Activated CD8-positive, alpha-beta memory T cell treated with anti-CD3 and anti-CD28 coated beads for 24 hours (primary cell): ENCODE measurements at places on chromosomes 3 and 15.

DNA sequence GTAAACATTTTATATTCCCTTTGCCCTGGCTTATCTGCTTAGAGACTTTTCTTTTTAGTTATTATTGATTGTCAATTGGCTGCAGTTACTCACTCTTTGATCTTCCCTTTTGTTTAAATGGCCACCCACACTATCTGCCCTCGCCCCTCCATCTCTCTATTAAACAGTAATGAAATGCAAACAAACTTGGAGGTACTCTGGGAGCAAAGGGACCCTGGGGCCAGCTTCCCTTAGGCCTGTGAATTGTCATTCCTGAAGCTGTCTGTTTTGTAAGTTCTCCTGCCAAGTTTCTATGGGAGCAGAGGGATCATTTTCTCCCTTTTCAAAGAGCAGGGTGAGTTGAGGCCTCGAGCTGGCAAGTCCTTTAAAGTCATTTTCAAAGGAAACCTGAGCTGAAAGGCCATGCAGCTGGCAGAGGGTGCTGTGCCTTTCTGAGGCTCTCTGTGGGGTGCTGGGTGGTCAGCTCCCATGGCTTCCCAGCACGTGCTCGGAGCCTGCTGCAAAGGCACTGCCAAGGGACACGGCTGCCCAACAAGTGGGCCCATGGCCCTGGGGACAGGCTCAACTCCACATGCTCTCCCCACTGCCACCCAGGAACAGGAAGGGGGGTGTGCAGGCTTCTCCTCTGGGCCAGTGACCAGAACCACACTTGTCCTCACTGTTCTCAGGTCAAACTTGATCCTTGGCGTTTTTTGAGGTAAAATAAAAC lies 17.4 kb upstream of the RTP2 start:
- no peak for DNase-seq

- DNase-seq = no peak
Observed at GRCh38 chr15:49758456-49758855, 137.6 kb downstream of the DTWD1 start.

DNA sequence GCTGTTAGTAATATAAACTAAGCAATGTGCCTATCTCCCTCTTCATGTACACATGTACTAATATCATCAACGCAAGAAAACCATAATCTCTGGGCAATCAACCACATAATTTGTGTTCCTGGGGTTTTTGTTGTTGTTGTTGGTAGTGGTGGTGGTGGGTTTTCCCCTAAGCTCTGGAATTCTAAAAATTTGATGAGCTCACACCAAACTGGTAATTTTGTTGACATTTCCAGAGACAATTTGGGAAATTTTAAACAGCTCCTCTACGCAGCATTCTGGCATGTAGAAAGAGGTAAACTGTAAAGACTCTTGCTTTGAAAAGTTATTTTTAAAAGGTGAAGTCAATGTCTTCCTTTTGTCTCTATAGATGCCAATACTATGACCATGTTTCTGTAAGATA lies 126.7 kb downstream of the IGSF11 start:
- no peak for DNase-seq

GRCh38 chr3:147351301-147351700 lies 55.0 kb downstream of the ZIC4 start:
- no peak for DNase-seq

DNA sequence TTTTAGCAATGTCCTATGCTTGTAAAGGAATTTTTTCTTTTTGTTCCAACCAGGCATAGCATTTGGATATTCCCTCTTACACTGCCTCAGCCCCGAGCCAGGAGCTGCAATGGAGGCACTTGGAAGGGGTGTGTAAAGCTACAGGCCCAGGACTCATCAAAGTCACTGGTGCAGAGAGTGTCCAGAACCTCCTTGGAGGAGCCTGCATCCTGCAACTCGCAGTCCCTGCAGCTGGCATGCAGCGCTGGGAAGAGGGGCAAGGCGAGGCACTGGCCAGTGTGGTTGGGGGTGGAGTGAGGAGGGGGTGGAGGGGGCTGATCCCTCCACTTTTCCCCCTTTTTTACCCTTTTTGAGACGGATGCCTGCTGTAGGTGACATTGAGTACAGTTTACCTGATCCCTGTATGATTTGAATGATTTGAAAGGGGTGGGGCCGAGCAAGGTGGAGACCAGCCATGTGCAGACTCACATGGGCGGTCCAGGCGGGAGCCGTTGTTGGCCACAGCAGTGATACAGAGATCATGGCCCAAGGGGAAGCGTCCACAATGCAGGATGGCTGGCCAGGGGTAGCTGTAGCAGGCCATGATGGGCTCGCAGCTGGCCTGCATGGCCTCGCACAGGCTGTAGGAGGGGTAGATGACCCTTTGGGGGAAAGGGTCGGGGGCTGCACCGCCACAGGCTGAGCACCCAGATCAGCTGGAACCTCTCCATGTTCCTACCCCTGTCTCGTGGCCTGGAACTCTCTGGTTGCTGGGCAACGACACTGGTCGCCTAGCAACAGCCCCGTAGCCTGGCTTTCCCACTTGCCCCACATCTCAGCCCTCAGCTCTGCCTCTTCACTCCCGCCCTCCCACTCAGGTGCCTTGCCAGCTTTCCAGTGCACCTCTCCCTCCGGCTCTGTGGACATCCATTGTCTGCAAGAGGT lies 7.9 kb downstream of the P4HTM start:
- no peak for DNase-seq

DNA sequence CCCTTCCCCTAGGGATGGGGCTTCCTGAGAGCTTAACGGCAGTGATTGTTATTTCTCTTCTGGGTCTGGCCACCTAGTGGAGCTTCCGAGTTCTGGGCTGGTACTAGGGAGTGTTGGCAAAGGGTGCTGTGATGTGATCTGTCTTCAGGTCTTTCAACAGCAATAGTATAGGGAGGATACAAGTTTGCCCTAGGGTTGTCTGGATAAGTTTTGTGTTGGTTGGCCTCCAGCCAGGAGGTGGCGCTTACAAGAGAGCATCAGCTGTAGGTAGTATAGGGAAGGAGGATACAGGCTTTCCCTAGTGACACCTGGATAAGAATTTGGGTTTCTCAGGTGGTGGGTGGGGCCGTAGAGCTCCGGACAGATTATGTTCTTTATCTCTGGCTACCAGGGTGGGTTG lies 19.2 kb upstream of the CPOX start:
- no peak for DNase-seq

GRCh38 chr3:63791974-63792373 lies 27.1 kb upstream of the C3orf49 start:
- DNase-seq = no peak

GRCh38 chr3:88912294-88912877 lies 195.0 kb upstream of the EPHA3 start:
- no peak for DNase-seq

DNA sequence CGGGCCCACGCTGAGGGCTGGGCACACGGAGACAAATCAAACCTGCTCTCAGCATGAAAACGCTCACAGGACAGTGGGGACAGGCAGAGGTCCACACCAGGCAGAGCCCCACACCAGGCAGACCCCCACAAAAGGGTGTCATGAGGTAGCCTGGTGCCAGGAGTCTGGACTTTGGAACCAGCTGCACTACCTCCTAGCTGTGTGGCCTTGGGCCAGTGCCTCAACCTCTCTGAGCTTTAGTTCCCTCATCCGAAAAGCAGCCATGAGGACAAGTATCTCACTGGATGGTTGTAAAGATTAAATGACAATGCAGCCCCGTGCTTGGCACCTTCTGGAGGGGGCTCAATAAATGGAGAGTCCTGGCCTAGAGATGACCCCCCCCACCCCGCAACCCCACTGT lies 16.5 kb upstream of the CRABP1 start:
- no peak for DNase-seq

DNA sequence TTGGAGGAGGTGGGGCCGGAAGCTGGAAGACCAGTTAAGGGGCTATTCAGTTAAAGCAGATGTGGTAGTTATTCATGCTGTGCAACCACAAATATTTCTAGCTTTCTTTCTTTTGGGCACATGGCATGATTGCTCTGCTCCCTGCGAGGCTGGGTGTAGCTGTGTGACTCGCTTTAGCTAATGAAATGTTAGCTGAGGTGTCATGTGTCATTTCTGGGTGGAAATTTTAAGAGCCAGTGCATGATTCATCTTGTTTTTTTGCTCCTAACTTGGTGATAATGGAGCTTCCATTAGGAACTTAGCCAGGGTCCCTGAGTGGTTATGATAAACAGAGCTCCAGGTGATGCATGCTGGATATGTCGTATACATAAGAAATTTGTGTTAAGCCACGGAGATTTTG lies 300.6 kb downstream of the SATB1 start:
- DNase-seq = no peak

- DNase-seq = no peak
Observed at GRCh38 chr3:73018790-73019441, 22.3 kb downstream of the PPP4R2 start.

DNA sequence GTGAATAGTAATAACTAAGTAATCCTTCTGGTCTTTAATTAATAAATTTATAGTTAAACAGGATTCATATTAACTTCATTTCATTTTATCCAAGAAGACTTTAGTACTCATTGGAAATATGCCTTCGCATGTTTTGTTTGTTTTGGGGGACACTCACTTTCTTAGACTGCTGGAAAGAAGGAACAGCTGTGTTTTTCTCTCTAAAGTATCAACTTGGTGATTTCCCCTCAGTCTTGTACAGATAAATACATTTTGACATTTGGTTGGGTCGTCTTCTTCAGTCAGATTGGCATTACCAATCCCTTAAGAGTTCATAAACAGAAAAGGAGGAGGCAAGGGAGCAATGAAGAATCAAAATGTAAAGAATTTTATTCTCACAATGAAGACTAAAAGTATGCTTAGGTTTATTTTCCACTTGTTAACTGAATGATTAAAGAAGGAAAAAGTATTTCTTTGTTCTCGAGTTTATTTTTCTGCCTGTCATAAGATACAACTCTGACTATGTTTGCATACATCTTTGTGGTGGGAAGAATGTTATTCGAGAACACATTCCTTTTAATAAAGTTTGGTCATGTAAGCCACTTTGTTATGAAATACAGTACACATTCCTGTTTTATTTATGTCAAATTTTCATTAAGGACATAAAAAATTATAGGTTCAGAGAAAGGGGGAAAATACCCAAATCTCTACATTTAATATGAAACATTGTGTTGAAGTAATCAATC lies 140.2 kb downstream of the GMNC start:
- no peak for DNase-seq

DNA sequence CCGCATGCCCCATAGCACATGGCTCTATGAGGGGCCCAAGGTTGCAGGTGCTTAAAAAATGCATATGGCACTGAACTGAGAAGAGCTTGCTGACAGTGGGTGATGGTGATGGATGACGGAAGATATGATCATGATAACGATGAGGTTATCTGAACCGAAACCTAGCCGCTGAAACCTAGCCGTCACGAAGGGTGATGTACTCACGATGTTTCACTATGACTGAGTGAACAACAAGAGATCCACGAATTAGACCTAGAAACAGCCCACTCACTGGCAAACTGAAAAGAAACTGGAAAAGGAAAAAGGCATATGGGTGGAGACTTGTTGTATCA lies 57.6 kb upstream of the BCL6 start:
- DNase-seq = peak; percentile 72

GRCh38 chr15:43105077-43105736 lies 631 bp downstream of the UBR1 start:
- peak; percentile 67 for DNase-seq

DNA sequence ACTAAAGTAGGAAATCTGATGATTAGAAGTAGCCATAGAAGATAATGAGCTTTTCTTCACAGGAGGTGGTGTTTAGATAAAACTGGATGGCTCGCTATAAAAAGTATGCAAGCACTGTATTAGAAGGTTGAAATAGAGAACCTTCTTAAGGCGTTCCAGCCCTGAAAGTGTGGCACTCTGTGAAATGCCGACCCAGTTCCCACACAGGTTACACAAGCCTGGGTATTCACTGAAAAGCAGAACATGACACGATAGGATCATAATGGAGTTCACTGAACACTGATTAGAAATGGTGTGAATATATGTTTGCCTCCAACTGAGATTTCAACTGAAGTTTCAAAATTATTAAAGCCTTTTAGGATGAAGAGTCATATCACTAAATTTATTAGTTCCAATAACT lies 15.0 kb upstream of the LRRC34 start:
- DNase-seq = no peak
